NCI-H226 (cell line): ENCODE measurements at places on chromosomes 5 and 9.
A peak's percentile ranks its signal among the peaks of the same experiment; 100 is the strongest.

- no peak for DNase-seq
Observed at GRCh38 chr9:137023157-137023556, 4.9 kb downstream of the ABCA2 start.

DNA sequence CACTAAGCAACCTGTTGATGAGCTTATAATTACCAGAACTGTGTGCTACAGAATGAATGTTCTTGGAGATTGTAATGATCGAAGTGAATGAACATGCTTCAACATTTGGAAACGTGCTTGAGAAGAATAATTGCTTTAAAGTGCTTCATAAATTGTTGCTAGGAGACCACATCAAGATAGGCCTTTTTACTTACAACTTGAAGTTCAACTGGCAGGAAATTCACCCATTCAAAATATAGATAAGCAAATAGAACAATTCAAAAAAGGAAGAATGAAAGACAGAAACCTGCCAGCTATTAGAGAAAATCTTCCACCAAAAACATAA lies 38.0 kb upstream of the SLC44A1 start:
- no peak for DNase-seq

DNA sequence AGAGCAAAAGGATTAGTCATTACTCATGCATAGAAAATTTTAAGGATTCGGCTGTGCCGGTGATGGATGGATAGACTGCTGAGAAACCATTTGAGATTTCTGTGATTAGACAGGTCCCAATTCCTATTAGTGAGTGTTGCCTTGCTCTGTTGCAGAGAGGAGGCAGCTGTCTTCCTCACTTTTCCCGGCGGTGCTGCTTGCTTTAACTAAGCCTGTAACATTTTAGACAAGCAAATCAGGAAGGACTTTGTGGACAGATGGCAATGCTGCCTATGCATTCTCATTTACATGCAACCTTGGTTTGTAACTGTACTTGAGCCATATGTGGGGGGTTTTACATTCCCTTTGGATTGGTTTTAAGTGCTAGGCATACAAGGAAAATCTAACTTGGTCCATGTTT lies 1176.3 kb downstream of the CDH18 start:
- DNase-seq = no peak

- no peak for DNase-seq
Observed at GRCh38 chr5:74188351-74189105, 452.0 kb downstream of the ENC1 start.

GRCh38 chr9:121774715-121775613 lies 123.5 kb downstream of the DAB2IP start:
- no peak for DNase-seq

- DNase-seq = no peak
Observed at GRCh38 chr5:146632620-146633322, 116.8 kb upstream of the GPR151 start.

- no peak for DNase-seq
Observed at GRCh38 chr9:10254338-10254737, 358.5 kb downstream of the PTPRD start.

GRCh38 chr9:116891424-116891823 lies 204.3 kb downstream of the TRIM32 start:
- DNase-seq = no peak

DNA sequence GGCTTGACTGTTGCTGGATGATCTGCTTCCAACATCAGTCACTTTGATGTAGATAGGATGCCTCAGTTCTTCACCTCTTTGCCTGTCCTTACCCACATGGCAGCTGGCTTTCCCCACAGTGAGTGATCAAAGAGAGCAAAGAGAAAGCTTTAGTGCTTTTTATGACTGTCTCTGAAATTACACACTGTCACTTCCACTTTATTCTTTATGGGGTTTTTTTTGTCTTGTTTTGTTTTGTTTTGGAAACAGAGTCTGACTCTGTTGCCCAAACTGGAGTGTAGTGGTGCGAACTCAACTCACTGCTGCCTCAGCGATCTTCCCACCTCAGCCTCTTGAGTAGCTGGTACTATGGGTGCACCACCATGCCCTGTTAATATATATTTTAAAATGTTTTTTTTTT lies 32.4 kb upstream of the C5orf24 start:
- no peak for DNase-seq

GRCh38 chr5:56676091-56676768 lies 139.1 kb upstream of the MAP3K1 start:
- no peak for DNase-seq

- no peak for DNase-seq
Observed at GRCh38 chr9:116868201-116868600, 181.1 kb downstream of the TRIM32 start.

GRCh38 chr9:81588148-81588871 lies 101.0 kb downstream of the TLE1 start:
- no peak for DNase-seq

- no peak for DNase-seq
Observed at GRCh38 chr5:83864652-83865051, 144.0 kb upstream of the HAPLN1 start.

GRCh38 chr9:134607971-134608370 lies 33.6 kb upstream of the COL5A1 start:
- no peak for DNase-seq

DNA sequence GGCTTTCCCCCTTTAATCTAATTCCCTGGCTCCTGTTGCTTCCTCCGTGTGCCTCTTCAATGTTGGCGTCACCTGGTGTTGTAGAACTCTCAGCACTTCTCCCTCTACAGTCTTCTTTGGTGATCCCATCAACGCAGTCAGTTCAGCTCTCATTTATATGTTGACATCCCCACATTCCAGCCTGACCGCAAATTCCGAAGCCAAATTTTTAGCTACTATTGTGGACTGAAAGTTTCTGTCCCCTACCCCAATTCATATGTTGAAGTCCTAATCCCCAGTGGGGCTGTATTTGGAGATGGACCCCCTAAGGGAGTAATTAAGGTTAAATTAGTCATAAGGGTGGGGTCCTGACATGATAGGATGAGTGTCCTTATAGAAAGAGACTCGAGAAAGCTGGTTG lies 210.6 kb upstream of the ADAMTSL1 start:
- DNase-seq = no peak

DNA sequence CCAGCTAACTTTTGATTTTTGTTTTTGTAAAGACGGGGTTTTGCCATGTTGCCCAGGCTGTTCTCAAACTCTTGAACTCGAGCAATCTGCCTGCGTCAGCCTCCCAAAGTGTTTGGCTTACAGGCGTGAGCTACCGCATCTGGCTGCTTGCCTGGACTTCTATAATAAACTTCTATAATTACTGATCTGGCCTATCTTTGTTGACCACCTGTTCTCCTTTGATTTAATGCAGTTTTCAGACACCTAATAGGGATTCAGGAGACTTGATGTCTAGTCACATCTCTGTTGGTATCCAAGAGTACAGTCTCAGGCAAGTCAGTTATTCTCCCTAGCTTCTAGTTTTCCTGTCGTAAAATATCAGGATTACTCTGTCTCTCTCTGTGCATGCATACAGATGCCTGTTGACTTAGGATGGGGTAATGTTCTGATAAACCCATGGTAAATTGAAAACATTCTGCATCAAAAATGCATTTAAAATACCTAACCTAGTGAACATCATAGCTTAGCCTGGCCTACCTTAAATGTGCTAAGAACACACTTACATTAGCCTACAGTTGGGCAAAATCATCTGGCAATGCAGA lies 51.5 kb upstream of the NR3C1 start:
- DNase-seq = no peak

- no peak for DNase-seq
Observed at GRCh38 chr9:115195912-115196311, 78.0 kb upstream of the TNC start.

GRCh38 chr5:159096243-159096923 lies 3.3 kb downstream of the EBF1 start:
- DNase-seq = no peak

GRCh38 chr5:150497274-150497988 lies 10.5 kb upstream of the NDST1 start:
- peak; percentile 95 for DNase-seq

GRCh38 chr5:107876906-107877305 lies 206.2 kb upstream of the EFNA5 start:
- no peak for DNase-seq

DNA sequence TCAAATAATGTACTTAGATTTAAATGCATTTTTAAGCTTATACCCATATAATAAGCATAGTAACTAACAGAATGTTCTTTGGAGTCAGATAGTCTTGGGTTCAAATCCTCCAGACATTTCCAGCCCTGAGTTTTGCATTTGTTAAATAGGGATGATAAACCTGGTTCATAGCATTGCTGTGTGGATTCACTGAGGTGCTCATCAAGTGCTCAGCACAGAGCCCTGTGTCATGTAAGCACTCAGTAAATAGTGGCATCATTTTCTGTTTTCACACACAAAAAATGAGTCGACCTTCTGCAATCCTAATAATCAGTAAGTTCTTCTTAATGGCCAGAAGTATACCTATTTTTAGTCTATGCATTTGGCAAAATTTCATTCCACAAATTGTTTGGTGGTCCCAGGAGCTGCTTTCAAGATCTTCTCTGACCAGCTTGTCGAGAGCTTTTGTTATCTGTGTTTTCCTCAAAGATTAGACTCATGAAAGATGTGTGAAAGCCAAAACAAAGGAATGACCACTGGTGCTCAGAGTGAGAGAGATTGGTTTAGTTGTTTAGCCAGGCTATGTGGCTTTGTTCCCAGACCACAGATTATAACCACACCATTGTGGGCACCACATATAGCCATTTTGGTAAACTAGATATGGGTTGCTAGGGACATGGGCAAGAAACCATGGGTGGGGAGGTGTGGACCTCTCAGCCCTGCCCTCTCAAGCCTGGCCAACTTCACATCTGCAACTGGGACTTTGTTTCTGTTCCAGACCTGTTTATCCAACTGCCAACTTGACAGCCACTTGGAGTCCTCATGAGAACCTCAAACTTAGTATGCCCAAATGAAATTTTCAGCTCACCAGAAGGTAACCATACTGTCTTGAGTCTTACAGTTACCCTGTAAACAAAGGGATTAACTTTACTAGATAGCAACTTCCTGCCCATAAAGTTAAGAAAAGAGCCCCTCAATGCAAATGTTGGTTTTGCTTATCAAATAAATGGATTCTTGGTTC lies 45.0 kb downstream of the DOCK8 start:
- DNase-seq = no peak

- no peak for DNase-seq
Observed at GRCh38 chr5:136242611-136243010, 49.6 kb upstream of the SMIM32 start.

GRCh38 chr5:43274435-43275114 lies 38.6 kb downstream of the HMGCS1 start:
- no peak for DNase-seq

- DNase-seq = peak; percentile 36
Observed at GRCh38 chr5:83097689-83098231, 20.4 kb downstream of the XRCC4 start.

- DNase-seq = no peak
Observed at GRCh38 chr5:643811-644271, 31.7 kb downstream of the CEP72 start.

- DNase-seq = no peak
Observed at GRCh38 chr5:146643776-146644175, 127.8 kb upstream of the GPR151 start.

DNA sequence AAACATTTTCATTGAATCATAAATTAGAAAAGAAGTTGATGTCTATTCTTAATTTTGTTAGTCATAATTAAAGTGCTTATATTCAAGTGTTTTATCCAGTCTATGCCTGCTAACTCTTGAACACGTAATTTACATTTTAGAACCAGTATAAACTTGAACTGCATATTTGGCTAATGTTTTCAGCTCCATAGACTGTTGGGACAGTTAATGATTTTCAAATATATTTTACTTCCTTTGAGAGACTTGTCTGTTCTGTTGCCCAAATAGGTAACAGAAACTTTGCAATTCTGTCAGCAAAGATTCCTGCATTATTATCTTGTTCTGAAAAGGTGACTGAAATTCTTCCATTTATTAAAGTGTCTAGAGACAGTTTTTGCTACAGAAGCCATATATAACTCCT lies 7.8 kb downstream of the ITGA2 start:
- DNase-seq = no peak

DNA sequence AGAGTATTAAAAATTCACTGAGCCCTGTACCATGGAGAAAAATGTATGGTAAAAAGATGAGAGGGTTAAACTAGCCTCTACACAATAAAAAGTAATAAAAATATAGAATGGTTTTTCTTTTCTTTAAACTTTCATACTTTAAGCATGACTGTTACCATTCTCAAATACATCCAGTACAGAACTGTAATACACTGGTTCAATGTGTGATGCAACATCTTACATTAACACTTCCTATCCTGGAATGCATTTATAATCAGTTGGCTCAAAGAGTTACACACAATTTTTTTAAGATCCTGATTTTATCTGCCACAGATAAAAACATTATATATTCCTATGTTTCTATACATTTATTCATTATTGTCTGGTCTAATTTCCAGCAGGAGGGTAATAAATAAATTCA lies 4.7 kb downstream of the GNAQ start:
- peak; percentile 37 for DNase-seq

DNA sequence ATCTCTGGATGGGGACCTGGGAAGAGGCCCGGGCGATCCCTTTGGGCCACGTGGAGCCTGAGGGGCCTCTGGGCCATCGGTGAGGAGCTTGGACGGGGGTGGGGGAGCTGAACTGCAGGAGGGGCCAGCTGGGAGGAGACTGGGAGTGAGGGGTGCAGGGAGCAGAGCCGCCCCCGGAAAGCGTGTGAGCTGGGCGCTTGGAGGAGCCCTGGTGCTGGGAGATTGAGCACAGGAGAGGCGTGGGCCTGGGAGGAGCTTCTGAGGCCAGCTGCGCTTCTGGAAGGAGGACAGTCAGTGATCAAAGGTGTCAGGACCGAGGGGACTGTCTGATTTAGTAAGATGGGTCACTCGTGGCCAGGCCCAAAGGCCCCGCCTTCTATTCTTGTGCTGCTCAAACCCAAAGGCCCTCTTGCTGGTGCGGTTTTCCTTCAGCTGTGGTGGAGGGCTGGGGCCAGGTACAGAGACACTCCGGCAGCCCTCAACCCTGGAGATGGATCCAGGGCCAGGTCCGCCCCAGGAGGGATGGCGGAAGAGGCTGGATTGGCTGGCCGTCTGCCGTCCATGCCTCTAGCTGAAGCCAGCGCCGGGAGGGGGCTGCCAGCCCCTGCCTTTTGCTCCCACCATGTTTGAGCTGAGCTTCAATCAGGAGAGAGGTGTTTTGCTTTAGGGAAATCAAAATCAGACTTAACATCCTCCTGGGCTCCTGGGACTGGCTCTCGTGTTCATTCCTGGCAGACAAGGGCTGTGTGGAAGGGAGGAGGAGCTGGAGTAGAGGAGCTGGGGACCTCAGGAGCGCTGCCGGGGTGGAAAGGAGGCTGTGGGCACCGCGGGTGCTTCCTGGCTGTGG lies 21.6 kb downstream of the NCS1 start:
- no peak for DNase-seq

DNA sequence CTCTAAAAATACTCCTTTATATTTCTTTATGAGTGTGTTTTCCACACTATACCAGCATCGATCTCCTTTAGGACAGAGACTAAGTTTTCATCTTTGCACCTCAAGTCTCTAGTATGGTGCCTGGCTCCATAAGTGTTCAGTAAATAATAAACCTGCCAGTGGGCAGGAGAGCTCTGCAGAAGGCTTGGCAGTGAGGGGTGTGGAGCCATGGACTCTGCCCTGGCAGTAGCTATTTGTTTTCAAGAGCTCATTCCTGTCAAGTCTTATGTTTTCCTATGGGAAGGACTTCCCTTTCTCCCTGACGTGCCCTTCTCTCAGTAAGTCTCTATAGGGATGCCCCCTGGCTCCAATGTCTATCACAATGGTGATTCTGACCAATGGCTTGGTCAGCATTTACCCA lies 252.2 kb downstream of the PIK3R1 start:
- DNase-seq = no peak
